ENCODE measurements at places on chromosomes 16 and 17.

- peak; percentile 65 for DNase-seq
Observed at GRCh38 chr16:56191156-56191815, at the start of gene GNAO1. TSS of gene GNAO1 (plus strand) at chr16:56191489. CDS start at chr16:56192236, 747 bp downstream.

DNA sequence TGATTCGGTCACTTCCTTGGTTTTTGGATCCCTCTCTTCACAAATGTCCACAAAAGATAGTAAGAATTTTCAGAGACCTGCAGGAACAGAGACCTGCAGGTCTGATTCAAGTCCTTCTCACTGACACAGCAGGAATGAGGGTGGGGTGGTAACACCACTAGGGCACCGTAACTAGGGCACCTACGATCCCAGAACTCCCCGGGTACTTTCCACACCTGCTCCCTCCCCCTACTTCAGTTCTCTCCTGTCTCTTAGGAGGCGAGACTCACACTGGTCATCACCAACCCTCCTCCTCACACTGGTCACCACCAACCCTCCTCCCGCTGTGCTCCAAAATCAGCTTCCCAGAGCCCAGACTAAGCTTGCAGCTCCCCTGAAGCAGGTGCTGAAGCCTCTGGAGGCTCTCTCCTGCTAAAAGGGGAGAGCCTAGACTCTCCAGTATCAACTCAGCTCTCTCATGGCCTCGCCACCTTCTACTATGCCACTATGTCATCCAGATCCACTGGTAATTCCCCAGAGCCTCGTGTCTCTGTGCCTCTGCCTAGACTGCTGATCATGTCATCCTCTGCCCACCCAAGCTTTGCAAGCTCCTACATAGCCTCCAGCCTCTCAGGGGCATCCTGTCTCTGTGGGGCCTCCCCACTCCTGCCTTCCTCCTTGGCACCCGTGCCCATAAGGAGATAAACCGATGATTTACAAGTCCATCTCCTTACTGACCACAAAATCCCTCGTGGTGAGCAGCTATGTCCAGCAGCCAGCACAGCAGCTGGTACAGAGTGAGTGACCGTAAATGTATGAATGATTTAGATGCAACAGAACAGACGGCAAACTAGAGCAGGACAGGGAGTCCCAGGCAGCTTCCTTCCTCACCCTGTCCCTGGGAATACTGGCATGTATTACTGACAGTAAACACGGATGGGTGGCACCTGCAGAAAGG is 63.4 kb upstream of the GSG1L start:
- no peak for DNase-seq

DNA sequence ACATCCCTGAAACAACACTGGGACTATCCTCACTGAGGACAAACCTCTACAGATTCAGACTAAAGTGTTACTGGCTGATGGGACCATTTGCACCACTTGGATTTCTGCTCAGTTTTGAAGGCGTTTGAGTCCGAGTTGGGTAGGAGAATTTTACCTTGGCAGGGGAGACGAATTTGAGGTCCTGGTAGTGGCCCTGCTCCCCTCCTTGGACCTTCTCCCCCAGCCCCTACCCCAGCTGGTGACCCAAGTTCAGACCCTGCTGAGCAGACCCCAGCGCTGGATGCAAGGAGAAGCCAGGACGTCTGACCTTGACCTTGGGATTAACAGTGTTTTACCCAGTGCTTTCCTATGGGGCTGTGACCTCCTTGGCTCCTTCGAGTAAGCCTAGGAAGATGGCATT is 13.6 kb downstream of the CACNG5 start:
- DNase-seq: no peak

DNA sequence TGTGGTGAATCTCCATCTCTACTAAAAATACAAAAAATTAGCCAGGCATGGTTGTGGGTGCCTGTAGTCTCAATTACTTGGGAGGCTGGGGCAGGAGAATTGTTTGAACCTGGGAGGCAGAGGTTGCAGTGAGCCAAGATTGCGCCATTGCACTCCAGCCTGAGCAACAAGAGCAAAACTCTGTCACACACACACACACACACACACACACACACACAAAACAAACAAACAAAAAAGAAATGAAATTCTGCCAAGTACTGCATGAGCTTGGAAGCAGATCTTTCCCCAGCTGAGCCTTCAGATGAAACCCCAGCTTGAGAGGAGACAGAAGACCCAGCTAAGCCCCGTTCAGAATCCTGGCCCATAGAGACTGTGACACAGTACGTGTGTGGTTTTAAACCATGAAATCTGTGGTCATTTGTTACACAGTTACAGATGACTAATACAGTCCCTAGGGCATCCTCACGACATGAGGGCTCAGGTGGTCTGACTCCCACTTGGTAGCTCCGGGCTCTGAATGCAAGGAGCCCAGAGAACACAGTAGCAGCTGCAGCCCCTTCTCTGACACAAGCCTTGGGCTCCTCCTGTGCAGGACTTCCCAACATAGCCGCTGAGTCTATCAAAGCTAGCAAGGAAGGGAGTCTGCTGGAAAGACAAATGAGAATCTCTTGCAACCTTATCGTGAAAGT is 132.8 kb downstream of the SEC14L1 start:
- no peak for DNase-seq

DNA sequence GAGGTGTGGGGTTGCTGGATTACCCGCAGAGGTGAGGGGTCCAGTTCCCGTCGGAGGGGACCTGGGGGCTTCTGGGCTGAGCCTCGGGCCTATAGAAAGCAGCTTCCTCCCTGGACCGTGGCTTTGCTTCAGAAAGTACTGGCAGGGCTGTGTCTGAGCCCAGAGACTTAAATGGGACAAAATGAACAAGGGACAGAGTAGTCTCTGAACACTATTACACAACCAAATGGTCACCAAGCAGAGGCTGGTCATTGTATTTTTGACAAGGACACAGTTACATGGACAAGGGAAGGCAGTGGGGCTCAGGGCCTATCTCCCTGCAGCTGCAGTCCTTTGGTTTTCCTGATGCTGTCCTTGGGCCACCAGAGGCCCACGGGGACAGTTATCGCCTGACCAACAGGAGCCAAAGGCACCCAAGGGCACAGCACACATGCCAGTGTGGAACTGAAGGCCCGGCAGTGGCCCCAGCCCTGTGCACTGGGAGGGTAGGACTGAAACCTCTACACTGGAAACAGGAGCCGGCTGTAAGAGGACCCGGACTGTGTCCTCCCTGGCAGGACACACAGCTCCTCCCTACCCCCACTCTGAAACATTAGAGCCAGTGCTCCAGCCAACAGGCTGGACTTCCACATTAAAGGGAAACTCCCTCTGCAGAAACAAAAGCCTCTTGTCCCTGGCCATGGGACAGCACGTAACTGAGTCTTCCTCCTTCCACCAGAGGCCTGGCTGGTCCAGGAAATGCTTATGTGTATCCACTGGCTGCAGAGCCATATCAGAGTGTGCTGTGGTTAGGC is 26.0 kb upstream of the ERN1 start:
- no peak for DNase-seq

GRCh38 chr17:10623737-10624338 is 33.3 kb downstream of the MYH3 start:
- DNase-seq: no peak
